ENCODE measurements at places on chromosomes 12 and 14.

DNA sequence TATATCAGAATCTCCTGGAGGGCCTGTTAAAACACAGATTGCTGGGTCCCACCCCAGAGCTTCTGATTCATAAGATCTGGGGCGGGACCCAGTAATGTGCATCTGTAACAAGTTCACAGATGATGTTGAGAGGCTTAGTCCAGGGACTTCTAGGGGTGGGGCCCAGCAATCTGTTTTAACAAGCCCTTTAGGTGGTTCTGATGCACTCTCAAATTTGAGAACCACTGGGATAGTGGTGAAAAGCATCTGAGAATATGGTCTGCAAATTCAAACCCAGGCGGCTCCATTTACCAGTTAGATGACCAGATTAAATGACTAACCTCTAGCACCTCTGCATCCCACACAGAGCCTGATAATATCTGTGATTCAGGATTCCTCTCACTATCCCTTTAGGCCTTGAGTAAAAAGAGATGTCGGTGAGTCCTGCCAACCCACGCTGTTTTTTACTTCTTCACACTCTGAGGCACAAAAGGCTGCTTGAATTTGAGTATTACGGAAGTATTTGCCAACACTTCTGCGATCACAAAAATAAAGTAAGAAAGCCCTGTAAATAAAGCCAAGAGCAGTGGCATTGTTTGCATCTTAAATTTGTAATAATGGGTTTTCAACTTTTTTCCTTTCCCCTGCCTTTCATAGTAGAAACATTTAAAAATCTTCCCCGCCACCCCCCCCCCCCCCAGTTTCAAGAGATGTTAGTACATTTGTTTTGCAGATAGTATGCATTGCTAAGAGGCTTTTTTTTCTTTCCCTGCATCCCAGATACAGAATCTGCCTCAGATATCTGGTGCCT is 1.8 kb upstream of the FRS2 start:
- DNase-seq: no peak

DNA sequence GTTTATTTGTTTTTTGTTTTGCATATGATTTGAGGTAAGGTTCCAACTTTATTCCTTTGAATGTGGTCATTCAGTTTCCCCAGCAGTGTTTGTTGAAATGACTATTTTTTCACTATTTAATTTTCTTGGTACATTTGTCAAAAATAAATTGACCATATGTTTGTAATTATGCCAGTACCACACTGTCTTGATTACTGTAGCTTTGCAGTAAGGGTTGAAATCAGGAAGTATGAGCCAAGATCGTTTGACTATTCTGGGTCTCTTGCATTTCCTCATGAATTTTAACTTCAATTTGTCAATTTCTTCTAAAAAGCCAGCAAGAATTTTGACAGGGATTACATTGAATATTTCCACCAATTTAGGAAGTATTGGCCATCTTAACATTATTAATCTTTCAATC is 199.3 kb upstream of the PPFIA2 start:
- DNase-seq: peak; percentile 38

DNA sequence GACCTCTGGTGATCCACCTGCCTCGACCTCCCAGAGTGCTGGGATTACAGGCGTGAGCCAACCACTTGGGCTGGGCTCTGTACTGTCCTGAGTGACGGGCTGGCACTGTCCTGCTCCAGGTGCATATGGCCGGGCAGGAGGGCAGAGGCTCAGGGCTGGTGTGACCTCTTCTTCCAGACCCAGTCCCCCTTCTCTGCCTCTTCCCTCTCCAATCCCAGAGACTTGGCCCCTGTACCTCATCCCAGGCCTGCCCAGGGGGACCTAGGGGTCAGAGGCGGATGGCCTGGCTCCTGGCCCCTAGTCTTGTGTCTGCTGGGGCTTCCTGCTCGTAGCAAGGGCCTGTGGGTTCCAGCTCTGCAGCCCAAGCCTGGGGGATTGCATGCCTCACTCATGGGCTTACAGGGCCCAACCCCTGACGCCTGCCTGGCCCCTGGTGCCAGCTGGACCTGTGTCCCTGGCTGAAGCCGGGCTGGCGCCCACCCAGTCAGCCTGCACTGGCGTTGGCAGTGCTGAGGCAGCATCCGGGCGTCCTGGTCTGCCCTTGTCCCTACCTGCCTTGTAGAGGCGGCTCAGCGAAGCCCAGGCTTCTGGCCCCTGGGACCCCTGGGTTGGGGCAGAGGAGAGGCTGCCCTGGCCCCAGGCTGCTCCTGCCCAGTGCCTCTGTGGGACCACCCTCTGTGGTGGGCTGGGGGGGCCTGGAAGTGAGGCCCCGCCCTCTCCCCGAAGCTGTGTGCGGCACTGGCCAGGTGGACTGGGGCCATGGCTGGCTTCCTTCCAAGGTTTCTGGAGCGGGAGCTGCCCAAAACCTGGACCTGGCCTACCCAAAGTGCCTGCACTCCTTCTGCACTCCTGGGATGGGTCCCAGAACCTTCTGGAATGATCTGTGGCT is 4.3 kb downstream of the TEDC1 start:
- no peak for DNase-seq

DNA sequence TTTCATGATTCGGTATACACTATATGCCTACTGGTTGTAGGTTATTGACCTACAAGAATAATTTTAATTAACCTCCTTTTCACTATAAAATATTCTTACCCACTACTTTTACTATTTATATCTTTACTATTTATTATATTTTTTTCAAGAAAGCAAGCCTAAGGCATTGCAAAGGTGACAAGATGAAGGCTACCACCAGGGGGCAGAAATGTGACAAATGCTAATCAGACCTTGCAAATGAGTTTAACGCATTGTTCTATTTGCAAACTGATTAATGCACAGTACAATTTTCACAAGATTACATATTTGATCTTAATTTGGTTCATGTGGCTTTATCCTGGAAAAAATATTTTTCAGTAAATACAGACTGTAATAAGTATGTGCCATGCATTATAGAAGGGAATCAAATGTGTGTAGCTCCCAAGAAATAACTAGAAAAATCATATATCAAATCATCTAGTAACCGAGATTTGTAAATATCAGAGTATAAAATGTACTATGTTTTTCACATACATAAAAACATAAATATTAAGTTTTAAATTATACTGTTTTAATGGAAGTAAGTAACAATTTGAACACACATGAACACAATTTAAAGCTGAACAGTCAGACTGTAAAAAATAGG is 107.0 kb downstream of the ADAMTS20 start:
- peak; percentile 73 for DNase-seq

DNA sequence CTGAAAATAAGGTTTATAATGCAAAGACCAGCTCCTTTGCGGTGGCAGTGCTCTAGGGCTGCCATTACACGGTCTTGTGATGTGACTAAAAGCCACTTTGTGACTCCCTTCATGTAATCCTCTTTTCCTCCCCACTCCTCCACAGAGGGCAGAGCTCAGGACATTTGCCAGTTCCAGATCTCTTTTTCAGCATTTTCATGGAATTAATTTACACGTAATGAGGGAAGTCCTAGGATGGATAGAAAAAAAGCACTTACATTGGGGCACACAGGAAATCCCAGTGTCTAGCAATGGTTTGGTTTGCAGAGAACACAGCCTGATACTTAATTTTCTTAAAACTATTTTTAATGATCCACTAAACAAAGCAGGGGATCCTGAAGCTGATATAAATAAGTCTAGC is 17.5 kb upstream of the ATF1 start:
- DNase-seq: no peak

DNA sequence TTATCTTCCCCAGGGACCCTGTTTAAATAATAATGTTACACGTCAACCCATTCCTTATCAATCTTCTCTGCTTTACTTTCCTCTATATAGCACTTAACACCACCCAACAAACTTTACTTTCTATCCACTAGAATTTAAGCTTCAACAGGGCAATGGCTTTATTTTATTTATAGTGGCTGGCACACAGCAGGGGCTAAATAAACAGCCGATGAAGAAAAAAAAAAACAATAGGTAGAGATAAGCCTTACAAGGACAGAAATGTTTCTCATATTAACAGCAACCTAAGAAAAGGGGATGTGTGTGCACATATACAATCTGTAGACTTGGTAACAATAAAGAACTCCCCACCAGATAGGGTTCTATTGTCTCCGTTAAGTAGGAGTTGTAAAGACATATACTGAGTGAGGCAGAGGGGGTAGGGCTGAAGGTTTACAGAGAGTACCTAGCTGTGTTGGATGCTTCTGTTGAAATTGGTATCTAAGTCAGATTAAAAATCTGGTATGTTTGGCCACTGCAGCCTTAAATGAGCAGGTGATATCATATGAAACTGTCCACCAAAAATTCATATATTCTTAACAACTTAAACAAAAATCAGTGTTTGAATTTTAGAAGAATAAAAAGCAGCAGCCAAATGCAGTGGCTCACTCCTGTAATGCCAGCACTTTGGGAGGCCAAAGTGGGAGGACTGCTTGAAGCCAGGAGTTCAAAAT is 24.7 kb upstream of the AP4S1 start:
- no peak for DNase-seq

DNA sequence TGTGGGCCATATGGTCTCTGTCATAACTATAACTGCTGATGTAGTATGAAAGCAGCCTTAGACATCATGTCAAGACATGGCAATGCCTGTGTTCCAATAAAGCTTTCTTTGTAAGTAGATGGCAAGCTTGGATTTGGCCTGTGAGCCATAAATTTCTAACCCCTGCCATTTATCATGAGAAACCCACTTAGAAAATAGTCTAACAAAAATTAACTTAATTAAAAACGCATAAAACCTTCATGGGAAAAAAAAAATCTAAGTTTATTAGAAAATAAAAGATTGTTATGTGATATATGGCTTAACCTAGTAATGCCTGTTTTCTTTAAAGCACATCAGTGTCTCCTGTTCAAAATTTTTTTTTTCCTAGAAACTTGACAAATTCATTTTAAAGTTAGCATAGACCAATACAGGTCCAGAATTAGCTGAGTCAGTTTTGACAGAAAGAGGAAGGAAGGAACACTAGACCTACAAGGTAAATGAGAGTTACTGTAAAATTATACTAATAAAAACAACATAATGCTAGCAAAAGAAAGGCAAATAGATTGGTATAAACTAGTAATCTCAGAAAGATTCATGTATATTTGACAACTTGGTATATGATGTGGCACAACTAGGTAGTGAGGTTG is 68.2 kb downstream of the USP15 start:
- DNase-seq: peak; percentile 29

DNA sequence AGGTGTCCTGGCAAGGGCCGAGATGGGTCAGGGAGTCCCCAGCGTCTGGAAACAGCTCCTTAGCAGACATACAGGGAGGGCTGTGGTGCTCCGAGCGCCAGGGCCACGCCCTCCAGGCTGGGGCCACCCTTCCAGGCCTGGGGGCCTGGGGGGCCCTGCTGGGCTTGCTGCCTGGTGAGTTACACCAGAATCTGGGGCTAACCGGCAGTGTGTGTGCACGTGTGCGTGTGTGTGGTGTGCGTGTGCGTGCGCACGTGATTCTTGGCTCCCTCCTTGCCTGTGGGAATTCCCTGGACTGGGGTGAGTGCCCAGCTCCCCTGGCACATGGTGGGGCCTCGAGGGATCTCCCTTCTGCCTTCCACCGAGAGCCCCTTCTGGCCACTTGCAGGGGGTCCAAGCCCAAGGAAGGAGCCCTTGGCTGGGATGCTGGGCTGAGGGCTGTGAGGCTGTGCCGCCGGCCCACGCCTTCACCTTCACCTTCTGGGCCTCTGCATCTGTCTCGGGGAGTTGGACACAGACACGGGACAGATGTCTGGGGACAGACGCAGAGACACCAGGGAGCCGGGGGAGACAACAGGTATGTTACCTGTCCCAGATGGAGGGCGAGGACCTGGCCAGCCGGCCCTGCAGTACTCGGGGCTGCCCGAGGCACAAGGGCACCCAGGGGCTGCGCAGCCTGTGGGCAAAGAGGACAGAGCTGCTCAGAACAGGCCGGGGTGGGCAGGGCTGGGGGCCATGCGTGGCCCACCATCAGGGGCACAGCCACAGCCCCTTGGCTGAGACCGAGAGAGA is 37.2 kb downstream of the BEGAIN start:
- no peak for DNase-seq

DNA sequence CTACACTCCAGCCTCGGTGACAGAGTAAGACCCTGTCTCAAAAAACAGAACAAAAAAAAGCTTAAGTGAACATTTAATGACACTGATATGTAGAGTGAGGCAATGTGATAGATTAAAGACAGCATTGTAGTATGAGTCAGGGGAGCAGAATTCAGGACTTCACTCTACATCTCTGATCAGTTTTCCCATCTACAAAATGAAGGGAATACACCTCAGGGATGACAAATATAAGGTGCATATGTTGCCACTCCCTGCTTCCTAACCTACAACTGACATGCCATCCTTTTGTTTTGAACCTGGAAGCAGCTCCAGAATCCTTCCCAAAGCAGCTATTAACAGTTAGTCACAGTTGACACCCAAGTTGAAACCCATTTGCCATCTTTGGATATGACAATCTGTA is 30.9 kb upstream of the STRN3 start:
- no peak for DNase-seq

DNA sequence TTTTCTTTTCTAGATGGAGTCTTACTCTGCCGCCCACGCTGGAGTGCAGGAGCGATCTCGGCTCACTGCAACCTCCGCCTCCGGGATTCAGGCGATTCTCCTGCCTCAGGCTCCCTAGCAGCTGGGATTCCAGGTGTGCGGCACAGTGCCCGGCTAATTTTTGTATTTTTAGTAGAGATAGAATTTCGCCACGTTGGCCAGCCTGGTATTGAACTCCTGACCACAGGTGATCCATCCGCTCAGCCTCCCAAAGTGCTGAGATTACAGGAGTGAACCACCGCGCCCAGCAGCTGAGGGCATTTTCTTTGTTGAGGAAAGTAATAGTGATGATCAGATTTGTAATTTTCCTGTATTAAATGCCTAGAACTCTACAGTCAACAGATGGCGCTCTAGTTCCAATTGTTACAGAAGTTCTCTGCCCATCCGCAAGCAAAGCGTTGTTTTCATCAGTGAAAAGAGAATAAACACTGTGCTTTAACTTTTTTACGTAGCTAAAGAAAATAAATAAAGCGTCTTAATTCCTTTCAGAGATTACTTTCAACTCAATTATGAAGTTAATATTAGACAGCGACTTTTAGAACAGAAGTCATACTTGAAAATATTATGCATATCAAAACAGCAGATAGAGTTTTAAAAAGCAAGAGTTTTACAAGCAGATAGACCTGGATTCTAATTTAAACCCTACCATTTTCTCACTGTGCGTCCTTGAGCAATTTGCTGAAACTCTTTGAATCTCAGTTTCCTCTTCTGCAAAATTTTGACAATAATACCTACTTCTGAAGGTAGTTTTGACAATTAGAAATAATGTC is 335.1 kb downstream of the DUSP6 start:
- peak; percentile 91 for DNase-seq

DNA sequence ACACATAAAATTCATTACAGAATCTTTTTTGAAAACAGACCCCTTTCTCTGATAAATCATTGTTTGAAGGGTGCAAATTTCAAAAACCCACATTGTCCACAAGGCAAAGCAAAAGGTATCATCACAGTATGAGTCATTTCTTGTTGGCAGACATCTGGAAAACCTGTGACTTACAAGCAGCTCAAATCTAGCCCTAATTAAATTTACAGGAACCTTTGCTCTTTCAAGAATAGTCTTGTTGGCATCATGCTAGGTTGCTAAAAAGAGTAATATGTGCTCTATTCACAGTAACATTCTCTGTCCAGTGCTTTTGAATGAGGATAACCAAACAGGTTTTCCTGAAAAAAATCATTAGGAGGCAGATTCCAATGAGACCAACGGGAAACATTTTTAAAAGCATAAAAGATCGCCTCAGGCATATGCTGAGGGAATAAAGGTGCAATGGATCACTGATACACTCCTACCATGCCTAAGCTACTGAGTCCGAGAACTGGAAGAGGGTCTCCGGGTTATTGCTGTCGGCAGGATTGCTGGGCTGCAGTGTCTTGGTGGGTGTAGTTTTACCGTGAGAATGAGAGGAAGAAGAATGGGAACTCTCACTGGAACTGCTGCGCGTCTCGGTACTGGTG is 55.5 kb upstream of the TTC7B start:
- no peak for DNase-seq

- DNase-seq: no peak
Observed at GRCh38 chr14:96304956-96305355, 48.9 kb downstream of the BDKRB1 start.
